ENCODE measurements at places on chromosomes 1 and 21.

GRCh38 chr1:40772146-40772955 is 11.2 kb upstream of the KCNQ4 start:
- DNase-seq: no peak

DNA sequence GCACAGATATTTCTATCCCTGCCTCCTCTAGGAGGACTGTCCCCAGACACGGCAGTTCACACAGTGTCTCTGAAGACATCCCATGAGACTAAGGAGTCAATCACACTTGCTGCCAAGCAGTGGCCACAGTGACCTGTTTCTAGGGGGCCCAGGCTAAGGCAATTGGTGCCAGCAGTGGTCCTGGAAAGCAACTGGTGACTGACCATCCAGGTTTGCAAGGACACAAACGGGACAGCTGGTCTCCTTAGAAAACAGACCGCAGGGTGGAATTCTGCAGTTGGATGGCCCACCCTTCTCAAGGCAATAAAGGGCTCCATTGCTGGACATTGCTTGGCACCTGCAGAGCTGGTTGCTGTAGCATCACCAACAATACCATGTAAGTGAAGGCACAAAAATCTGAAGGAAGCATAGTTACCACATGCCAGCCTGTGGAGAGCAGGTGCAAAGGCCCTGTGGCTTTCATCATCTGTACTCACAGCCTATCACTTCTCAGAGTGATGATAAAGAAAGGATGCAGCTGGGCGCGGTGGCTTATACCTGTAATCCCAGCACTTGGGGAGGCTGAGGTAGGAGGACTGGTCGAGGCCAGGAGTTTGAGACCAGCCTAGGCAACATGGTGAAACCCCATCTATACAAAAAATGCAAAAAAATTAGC is 81.5 kb downstream of the STUM start:
- no peak for DNase-seq

DNA sequence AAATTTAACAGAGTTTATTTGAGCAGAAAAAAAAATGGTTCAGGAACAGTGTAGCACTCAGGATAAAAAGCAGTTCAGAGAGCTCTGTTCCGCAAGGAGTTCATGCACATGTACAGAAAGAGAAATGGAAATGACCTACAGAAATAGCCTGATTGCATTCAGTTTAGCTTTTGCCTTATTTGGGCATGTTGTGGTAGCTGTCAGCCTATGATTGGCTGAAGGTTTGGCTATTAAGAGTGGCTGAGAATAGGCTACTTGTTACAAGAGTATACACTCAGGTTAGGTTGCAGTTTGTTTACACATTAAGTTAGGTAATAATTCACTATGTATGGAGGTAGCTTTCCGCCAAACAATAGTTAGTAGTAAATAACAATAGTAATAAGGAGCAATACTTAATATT is 511.0 kb upstream of the TMPRSS15 start:
- DNase-seq: no peak

DNA sequence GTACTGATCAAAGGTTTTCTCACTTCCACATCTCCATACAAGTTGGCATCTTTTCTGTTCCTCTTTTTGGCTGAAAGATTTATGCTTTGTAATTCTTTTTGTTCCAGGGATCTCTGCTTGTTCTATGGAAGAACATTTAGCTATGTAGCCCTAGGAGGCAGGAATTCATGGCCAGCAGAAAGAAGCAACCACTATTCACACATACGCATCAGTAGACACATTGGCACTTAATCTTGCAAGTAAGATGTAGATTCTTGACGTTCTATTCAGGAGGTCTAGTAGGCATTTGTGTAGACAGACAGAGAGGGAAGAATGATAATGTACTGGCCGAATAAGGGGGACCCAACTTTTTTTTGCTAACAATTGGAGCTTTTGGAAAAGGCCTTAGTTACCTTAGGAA is 336.0 kb downstream of the NUF2 start:
- no peak for DNase-seq

DNA sequence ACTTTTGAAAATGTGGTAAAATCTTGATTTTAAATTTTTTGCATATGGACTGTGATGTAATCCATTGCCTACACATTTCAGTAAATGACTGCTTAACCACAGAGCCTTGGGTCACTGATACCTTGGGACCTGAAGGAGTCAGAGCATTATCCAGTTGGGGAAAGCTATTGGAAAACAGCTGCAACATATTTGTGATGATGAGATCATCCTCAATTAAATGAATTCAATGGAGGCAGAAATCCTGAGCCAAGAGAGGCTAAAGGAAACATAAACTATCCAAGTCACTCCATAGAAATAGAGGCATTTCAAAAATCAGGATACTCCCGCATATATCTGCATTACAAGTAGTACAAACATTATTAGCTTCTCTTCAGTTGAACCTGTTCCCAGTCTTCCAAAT is 99.8 kb upstream of the PRMT6 start:
- DNase-seq: no peak

DNA sequence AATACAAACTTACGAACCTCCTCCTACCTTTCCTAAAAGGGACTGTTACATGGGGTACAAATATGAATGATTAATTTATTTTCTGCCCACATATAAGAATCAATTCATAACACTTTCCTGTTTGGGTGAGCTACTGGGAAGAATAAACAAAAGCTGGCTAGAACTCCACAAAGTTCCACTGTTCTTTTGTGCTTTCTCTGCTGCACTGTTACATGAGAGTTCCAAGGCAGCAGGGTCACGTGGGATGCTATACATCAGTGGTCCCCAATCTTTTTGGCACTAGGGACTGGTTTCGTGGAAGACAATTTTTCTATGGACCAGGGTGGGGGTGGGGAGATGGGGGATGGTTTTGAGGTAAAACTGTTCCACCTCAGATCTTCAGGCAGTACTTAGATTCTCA is 2.2 kb upstream of the ANGPTL7 start:
- no peak for DNase-seq

GRCh38 chr1:81547261-81547911 is 253.3 kb upstream of the ADGRL2 start:
- peak; percentile 83 for DNase-seq

- no peak for DNase-seq
Observed at GRCh38 chr1:220880362-220880670, 1.1 kb downstream of the HLX start.

- no peak for DNase-seq
Observed at GRCh38 chr1:203826175-203826574, 30.8 kb downstream of the ZBED6 start.

DNA sequence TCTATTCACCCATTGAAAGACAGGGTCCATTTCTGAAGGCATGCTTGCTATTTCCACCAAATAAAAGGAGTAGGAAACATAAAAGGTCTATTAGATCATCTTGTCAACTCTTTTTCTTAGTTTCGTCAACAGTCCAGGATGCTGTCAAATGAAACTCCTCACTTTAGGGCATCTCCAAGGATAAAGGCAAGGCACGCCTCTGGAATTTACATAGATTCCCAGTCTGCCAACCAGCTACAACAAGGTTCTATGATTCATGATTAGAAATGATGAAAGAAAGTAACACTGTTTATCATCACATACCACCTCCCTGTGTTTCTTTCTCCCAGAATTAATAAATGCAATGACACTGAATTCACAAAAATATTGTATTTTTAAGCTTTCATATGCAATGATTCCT is 636.3 kb downstream of the LTN1 start:
- no peak for DNase-seq

- no peak for DNase-seq
Observed at GRCh38 chr21:28357743-28358142, 634.9 kb downstream of the LTN1 start.

- no peak for DNase-seq
Observed at GRCh38 chr1:82268826-82269225, 468.1 kb downstream of the ADGRL2 start.

GRCh38 chr1:33849211-33849610 is 14.7 kb upstream of the HMGB4 start:
- no peak for DNase-seq

All from iPS DF 19.7 (cell line).